Type B pancreatic cell (in vitro differentiated cells): ENCODE measurements at places on chromosomes 1 and 21. TPM values are rescaled to one million over a fixed set of nuclear protein-coding genes. Genes with fewer than 3 reads are reported as not detected.
A peak's percentile ranks its signal among the peaks of the same experiment; 100 is the strongest.

The STXBP3 gene
- 40.5 and 48.4 TPM in 2 replicates for total RNA-seq

The ADCY10 gene
- total RNA-seq, result 0.14 and 0.39 TPM in 2 replicates

GRCh38 chr1:200427744-200428143, 17.9 kb upstream of the ZNF281 start:
- H3K36me3 ChIP-seq, result no peaks in the 10 kb centered on the region
- no peaks in the 10 kb centered on the region for H3K27me3 ChIP-seq
- H3K27ac ChIP-seq, result peak overlapping the region; percentile 2
- H3K4me3 ChIP-seq, result no peak overlapping the region

DNA sequence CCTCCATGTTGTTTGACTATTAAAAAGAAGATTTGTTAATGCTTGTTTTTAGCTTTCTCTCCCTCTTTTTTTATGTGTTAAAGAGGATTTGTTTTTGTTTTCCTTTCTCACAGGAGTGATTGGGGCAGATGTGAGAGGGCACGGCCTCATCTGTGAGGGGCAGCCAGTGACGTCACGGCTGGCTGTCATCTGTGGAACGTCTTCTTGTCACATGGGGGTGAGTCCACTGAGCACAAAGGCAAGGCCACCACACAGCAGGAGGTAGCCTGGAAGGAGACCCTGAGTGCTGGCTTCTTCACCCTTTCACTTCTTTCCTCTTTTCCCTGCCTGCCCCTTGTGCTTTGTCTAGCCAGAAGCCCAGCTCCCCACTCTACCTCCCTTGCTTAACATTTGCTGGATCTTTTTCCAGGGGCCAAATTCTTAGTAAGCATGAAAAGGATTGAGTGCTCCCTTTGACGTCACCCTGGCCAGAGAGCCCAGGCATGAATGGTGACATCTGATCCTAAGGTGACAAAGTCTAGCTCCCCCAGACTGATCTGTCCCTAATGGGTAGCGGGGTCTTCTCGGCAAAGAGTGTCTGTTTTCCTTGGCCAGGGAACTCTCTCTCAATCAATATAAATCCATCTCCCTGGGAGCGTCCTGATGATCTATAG, 257.2 kb downstream of the FGGY start:
- no peaks in the 10 kb centered on the region for H3K27me3 ChIP-seq
- H3K4me3 ChIP-seq, result peak overlapping the region; percentile 21
- DNase-seq, result no peak
- H3K4me1 ChIP-seq, result peaks cover 59% of the 10 kb centered on the region
- peaks cover 28% of the 10 kb centered on the region for H3K36me3 ChIP-seq

GRCh38 chr1:110087812-110088738, 17.6 kb upstream of the ALX3 start:
- peaks cover 75% of the 10 kb centered on the region for H3K27me3 ChIP-seq
- H3K4me1 ChIP-seq, result peaks cover 30% of the 10 kb centered on the region
- H3K4me3 ChIP-seq, result peak overlapping the region; percentile 72
- H3K27ac ChIP-seq, result peak overlapping the region; percentile 27
- DNase-seq, result no peak

DNA sequence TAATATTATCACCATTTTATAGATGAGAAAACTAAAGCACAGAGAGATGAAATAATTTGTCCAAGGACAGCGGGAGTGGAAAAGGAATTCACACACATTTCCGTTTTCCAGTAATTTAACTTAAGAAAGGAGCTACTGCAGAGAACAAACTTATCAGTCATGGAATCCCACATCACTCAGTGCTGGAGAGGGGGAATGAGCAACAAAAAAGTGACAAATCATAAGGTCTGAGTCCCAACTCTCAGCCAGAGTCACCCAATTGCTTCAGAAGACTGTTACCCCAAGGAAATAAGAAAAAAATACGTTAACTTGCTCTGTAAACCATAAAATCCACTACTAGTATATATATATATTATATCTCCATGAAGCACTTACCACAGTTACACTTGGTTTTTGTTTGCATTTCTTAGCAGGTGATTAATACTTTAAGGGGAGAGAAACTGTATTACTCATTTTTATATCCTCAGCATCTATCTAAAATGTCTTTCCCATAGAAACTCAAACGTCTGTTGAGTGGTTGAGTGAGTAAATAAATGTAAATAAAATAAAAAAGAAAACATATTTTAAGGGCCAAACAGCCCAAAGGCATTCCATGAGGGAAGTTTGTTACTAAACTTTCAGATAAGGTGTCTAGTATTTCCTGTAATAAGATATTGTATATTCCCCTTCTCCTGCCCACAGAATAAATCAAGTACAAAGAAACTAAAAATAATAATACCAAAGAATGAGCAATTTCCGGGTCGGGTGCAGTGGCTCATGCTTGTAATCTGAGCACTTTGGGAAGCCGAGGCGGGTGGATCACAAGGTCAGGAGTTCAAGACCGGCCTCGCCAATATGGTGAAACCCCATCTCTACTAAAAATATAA, 76.8 kb downstream of the SLC45A1 start:
- H3K27ac ChIP-seq, result peak overlapping the region; percentile 30
- peaks cover 59% of the 10 kb centered on the region for H3K4me1 ChIP-seq
- H3K36me3 ChIP-seq, result peaks cover 41% of the 10 kb centered on the region
- no peak overlapping the region for H3K4me3 ChIP-seq

GRCh38 chr1:46401154-46401913, 7.2 kb downstream of the FAAH start:
- DNase-seq, result no peak
- peaks cover 6% of the 10 kb centered on the region for H3K36me3 ChIP-seq

GRCh38 chr1:9729523-9729922, 78.0 kb downstream of the PIK3CD start:
- peaks cover 33% of the 10 kb centered on the region for H3K36me3 ChIP-seq
- no peak for DNase-seq
- H3K27ac ChIP-seq, result no peak overlapping the region
- H3K27me3 ChIP-seq, result no peaks in the 10 kb centered on the region
- H3K4me3 ChIP-seq, result no peak overlapping the region

- H3K36me3 ChIP-seq, result peaks cover 8% of the 10 kb centered on the region
- no peak overlapping the region for H3K27ac ChIP-seq
- no peak overlapping the region for H3K4me3 ChIP-seq
- DNase-seq, result no peak
Observed at GRCh38 chr1:93676427-93676826, 5.2 kb downstream of the BCAR3 start.

DNA sequence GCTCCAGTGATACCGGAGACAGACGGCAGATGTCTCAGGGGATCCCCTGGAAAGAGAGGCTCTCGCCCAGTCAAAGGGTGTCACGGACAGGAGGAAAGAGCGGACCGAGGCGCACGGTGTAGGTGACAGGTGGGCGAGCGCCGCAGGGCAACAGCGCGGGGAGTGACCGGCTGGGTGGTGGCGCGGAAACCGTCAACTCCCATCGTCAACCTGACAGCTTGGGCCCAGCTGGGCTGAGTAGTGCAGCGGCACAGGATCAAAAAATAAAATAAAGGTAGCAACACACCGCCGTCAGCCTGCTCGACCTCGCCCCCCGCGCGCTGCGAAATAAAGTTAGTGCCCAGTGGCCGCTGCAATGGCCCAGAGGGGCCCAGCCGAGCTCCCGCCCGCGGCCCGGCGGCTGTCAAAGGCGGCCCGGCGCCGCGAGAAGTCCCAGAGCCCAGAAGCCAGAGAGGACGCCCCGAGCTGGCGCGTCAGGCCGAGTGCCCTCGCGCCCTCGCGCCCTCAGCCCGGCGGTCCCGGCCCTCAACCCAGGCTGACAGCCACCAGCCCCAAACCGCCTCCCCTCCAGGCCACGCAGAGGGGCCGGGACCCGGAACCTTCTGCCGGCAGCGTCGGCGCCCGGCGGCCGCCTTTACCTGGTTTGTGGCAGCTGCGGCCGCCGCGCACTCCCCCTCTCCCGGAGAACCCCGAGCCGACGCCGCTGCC, at the start of gene LYST:
Gene LYST, minus strand, starts transcription at position 702 of the 708 bp plus-strand sequence. CDS start 36,489 bp downstream, outside the sequence.
- peak within 1 kb of the TSS; percentile 88 for H3K27ac ChIP-seq
- H3K36me3 ChIP-seq, result no peaks in the 10 kb centered on the region
- H3K4me1 ChIP-seq, result peaks cover 11% of the 10 kb centered on the region
- no peak for DNase-seq
- peak within 1 kb of the TSS; percentile 98 for H3K4me3 ChIP-seq

GRCh38 chr1:33685256-33685655, 178.6 kb upstream of the HMGB4 start:
- no peaks in the 10 kb centered on the region for H3K36me3 ChIP-seq
- no peak for DNase-seq

GRCh38 chr1:205144046-205144720, 22.4 kb upstream of the RBBP5 start:
- peaks cover 13% of the 10 kb centered on the region for H3K4me1 ChIP-seq
- peak overlapping the region; percentile 52 for H3K27ac ChIP-seq
- no peaks in the 10 kb centered on the region for H3K36me3 ChIP-seq
- no peaks in the 10 kb centered on the region for H3K27me3 ChIP-seq

DNA sequence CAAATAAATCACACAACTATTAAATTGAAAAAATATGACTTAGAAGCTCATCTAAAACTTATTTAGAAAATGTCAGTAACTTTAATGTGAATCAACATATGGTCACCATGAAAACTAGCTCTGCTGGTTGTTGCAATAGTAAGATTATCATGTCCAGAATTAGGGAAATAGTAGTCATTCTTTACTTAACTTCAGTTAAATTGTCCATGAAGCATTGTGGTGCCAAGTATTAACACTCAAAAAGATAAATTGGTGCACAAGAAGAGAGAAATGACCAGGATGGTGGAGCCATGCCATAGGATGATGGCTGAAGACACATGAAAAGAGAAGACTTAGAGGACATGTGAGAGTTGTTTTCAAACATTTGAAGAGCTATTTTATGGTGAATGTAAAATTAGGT, 130.2 kb upstream of the PTGFR start:
- peaks cover 3% of the 10 kb centered on the region for H3K27me3 ChIP-seq
- no peak for DNase-seq
- H3K27ac ChIP-seq, result no peak overlapping the region
- H3K36me3 ChIP-seq, result no peaks in the 10 kb centered on the region

GRCh38 chr1:180424848-180425457, 77.4 kb downstream of the ACBD6 start:
- H3K27ac ChIP-seq, result no peak overlapping the region
- no peaks in the 10 kb centered on the region for H3K27me3 ChIP-seq
- H3K4me3 ChIP-seq, result no peak overlapping the region
- peaks cover 29% of the 10 kb centered on the region for H3K36me3 ChIP-seq
- peaks cover 11% of the 10 kb centered on the region for H3K4me1 ChIP-seq
- DNase-seq, result no peak

DNA sequence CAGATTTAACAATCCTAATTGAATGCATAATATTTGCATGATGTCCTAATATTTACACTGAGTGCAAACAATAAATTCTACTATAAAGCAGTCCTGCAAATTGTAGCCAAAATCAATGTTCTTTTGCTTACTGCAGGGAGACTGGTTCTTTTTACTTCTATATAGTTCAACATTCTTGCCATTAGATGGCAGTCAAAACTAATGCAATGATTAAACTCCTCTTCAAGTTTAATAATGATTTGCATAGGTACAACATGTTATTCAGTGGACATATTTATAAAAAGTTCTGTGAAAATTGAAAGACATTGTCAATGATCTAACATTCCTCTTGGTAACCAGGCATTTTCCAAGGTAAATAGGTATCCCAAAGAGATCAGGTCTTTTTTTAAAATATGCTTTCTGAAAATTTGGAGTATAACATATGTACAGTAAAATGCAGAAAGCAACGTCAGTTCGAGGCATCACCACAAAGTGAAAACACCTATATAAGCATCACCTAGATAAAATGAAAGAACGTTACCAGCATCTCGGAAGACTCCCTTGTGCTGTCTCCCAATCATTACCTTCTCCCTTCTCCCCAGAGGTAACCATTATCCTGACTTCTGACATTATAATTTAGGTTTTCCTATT, 9.8 kb upstream of the FNBP1L start:
- no peaks in the 10 kb centered on the region for H3K27me3 ChIP-seq
- DNase-seq, result no peak
- peaks cover 10% of the 10 kb centered on the region for H3K4me1 ChIP-seq
- no peak overlapping the region for H3K27ac ChIP-seq
- H3K36me3 ChIP-seq, result no peaks in the 10 kb centered on the region

- no peak overlapping the region for H3K4me3 ChIP-seq
- H3K27me3 ChIP-seq, result peaks cover 5% of the 10 kb centered on the region
- H3K36me3 ChIP-seq, result no peaks in the 10 kb centered on the region
- no peak for DNase-seq
- H3K27ac ChIP-seq, result no peak overlapping the region
- H3K4me1 ChIP-seq, result peaks cover 26% of the 10 kb centered on the region
Observed at GRCh38 chr1:56399795-56400194, 179.6 kb downstream of the PLPP3 start.

DNA sequence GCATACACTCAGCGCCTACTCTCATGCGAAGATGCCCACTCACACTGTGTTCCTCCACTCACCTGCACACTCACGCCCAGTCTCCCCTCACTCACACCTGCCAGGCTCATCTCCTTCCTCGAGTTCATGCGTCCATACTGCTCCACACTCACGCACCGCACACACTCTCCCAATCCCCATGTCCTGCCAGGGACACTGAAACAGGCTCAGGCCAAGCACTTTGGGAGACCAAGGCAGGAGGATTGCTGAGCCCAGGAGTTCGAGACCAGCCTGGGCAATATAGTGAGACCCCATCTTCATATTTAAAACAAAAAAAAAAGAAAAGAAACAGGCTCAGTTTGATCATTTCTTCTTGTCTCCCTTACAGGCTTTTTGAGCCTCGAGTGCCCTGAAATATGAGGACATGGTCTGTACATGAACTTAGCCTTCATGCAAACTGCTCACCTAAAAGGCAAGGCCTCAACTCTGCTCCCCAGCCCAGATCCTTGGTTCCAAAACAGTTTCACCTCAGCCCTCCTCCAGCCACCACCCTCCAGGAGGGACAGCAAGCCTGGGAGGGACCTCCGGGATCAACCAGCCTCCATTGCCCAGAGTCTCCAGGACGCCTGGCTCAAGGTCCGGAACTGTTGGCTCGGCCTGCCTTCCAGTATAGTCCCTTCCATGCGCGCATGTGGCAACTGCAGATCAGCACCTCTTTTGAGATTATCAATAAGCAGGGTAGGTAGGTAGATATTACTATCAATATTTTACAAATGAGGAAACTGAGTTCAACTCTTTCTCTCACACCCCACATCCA, 2.4 kb upstream of the PTAFR start:
- H3K4me3 ChIP-seq, result no peak overlapping the region
- H3K4me1 ChIP-seq, result no peaks in the 10 kb centered on the region
- no peak for DNase-seq
- no peaks in the 10 kb centered on the region for H3K36me3 ChIP-seq
- peaks cover 7% of the 10 kb centered on the region for H3K27me3 ChIP-seq
- H3K27ac ChIP-seq, result no peak overlapping the region

- H3K27ac ChIP-seq, result no peak overlapping the region
- peaks cover 14% of the 10 kb centered on the region for H3K36me3 ChIP-seq
- no peak for DNase-seq
- H3K4me1 ChIP-seq, result peaks cover 4% of the 10 kb centered on the region
- H3K27me3 ChIP-seq, result no peaks in the 10 kb centered on the region
Observed at GRCh38 chr1:2067393-2067792, 17.2 kb downstream of the PRKCZ start.

- no peaks in the 10 kb centered on the region for H3K27me3 ChIP-seq
- peaks cover 30% of the 10 kb centered on the region for H3K4me1 ChIP-seq
- DNase-seq, result no peak
- H3K4me3 ChIP-seq, result no peak overlapping the region
- no peaks in the 10 kb centered on the region for H3K36me3 ChIP-seq
Observed at GRCh38 chr1:174940646-174941175, 59.0 kb upstream of the CACYBP start.
